CD8-positive, alpha-beta memory T cell (primary cell): ENCODE measurements at places on chromosomes 16 and 17.

DNA sequence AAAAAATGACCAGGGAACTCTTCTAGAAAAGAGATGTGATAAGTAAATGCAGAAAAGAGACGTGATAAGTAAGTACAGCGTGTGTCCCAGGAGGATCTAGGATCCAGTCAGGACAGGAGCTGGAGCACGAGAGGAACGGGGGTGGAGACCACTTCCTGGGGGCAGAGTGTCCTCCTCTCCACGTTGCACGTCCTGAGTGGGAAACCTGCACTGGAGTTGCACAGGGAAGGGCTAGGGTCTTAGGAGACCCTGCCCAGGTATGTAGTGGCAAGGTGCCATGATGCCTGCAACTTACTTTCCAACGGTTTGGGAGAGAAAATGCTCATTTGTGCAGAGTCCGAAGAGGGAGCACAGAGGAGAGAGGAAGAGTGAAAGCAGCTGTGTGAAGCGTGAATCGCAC is 55.8 kb downstream of the RNF213 start:
- no peak for DNase-seq

DNA sequence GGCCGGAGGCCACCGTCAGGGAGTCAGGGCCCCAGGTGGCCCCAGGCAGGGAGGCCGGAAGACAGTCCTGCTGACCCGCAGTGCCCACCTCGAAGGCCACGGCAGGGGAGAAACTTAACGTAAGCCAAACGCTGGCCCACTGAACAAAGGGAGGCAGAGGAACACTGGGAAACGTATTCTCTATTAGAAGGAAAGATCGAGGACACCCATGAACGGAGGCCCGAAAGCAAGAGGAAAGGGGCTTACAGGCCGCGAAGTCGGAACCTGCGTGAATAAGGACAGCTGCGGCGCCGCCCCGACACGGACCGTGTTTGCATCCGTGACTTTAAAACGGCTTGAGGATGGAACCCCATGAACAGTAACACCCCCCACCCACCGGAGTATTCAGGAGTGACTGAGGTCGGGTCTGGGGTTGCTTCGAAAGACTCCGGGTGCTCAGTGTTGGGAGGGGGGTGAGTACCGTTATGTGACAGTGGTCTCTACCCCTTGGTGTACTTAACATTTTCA is 102.4 kb upstream of the METRNL start:
- DNase-seq = no peak

- DNase-seq = no peak
Measured at GRCh38 chr16:85282842-85283241, 170.6 kb upstream of the CIBAR2 start.

DNA sequence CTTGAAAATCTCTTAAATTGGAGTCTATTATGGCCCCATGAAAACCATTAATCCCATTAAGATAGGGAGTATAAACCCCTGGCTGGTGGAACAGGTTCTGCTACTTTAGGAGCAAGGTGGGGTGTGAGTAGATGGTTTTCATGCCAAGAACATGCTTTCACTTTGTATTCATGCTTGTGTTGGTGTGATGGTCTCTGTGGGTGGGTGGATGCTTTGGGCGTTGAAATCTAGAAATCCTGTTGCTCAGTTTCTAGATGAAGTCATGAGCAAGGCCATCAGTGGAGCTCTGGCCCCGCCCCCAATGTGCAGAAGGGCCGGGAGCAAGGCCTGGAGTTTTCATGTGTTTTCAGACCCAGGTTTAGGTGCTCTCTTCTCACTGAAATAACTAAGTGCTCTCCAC is 20.1 kb downstream of the PLD6 start:
- DNase-seq = no peak

DNA sequence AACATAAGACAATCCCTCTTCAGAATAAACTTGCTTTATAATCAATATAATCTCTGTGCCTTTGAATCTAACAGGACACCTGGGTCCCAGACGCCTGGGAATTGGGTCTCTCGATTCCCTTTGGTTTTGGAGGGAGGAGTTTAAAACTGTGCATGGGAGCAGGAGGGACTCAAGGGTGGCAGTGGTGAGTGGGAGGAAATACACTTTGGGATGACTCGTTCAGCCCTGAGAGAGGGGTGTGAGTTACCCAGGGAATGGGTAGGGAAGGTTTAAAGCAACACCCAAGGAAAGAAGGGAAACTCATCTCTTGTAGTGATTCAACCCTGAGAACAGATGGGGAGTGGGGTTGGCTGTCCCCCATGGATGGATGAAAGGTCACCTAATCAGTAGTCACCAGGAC is 1.6 kb downstream of the RANGRF start:
- no peak for DNase-seq

DNA sequence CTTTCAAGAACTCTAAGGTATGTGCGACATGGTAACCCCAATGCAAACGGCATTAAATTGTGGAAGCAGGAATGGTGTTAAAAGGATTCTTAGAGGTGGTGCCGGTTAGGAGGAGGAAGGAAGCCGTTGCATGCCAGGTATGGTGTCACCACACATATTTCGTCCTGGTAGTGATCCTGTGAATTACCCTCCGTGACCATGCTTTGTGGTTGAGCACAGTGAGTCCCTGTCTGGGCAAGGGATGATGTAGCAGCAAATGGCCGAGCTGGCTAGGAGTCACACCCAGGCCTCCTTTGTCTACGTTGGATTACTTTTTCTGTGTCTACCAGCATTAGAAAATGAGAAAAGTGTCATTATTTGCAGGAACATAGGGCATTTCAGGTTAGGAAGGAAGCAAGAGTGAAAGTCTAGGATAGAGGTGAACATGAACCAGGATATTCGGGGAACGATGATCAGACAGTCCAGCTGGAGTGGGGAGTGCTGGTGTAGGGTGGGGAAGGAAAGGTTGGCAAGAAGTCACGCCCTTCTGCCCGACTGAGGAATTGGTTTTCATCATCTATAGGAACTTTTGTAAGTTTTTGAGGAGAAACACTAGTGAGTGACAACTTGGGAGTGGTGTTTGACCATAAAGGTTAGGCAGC is 123.5 kb downstream of the PRKCA start:
- DNase-seq = no peak

DNA sequence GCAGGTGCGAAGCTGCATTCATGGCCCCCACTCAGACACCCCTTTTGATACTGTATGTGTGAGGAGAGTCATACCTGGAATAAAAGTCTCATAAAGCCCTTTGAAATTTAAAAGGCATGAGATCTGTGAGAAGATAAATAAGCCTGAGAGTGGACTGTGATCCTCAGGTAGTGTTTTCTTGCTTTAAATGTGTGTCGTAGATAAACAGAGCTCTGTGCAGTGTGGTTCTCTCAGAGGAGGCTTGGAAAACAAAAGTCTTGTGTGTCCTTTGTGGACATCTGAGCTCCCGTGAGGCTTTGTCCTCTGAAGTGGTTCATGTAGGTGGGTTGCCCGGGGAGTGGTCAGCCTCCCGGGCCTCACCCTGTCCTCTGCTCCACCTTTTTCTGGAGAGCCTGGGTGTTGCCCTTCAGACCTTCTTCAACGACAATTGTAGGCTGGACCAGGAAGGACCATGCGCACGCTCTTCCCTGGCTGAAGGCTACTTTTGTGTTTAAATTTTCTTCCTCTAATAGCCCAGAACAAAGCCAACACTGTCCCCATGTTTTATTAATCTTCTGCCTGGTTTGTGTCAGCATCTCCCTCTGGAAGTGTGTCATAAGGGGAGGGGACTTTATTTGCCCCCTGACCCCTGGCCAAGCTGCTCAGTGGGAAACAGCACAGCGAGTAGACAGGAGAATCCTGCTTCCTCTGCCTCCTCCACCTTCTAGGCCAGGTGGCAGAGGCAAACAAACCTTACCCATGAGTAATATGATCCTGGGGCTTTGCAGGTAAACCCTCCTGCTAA is 151.2 kb downstream of the MSI2 start:
- DNase-seq = no peak

DNA sequence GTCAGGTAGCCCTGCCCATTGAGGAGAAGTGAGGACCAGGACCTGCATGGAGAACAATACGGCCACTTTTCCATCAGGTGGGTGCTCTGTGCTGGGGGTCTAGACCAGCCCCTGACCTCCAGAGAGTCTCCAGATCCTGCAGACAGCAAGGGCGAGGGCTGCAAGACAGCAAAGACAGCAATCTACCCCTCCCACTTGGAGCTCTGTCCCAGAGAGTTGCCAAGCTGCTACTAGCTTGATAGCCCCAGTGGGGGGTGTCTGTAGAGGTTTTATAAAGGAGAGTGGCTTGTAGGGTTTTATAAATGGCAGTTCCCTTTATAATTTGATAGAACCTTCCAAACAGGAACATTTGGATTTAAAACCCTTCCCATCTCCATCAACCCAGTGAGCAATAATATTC is 16.7 kb upstream of the SLFN11 start:
- DNase-seq = no peak

DNA sequence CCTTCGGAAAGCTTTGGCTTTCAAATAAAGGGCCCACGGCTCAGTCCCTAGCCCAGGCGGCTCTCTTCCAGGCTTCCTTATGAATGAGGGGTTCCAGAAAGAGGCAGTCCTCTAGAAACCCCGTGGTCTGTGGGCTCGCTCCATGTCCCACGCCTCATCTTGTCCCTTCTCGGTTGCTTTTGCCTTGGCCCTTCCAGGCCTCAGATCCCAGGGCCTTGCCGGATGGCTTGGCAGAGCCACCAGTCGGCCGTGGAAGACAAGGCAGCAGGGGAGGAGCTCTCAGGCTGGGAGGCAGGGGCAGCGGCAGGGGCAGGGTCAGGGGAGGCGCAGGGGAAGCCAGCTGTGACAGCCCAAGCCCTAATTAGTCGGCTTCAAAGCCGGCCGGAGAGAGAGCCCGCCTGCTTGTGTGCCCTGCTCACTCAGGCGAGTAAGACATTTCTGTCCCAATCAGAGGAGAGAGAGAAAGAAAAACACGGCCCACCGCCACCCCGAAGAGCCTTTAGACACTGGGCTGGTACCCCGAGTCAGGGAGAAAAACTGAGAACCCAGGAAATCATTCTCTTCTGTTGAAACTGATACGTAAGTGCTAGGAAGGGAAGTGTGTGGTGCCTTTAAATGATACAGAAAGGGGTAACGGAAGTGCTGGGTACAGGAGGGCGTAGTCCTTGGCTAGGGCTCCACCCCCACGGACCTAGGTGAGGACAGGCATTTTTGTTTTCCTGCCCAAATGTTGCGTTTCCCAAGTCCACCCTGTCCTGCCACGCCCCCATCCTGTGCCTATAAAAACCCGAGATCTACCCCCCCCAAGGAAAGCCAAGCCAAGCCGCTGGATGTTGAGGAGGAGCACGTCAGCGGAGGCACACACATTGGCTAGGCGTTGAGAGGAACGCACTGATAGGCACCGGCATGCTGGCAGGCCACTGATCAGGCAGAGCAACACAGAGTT is 27.8 kb upstream of the MEIOC start:
- DNase-seq = no peak

GRCh38 chr17:54901230-54901822 is 674 bp downstream of the TOM1L1 start:
- DNase-seq = no peak

DNA sequence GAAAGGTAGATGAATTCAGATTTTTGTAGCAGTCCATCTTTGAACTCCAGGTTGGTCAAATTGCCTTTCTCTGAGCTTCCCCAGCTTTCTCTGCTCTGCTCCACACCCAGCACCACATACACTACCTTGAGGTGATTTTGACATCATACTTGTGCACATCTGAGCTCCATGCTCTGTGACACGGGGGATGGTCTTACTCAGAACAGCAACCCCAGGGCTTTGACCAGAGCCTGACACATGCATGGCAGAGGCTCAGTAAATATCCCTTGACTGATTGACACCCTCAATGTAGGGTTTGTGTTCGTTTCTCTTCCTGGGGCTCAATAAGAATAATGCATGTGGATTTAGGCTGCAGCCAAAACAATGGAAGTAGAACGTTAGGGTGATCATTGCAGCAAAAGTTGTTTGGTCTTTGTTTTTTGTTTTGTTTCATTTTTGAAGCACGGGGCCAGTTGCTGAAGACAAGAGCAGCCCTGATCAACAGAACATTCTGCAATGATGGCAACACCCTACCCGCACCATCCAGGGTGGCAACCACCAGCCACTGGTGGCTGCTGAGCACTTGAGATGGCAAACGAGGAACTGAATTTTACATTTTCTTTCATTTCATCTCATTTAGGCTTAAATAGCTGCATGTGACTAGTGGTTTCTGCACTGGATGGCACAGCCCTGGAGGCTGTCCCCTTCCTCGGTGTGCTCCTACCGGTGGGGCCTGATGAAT is 224.8 kb upstream of the TNRC6C start:
- DNase-seq = no peak

- no peak for DNase-seq
Measured at GRCh38 chr17:32558997-32559650, 72.3 kb downstream of the CDK5R1 start.

DNA sequence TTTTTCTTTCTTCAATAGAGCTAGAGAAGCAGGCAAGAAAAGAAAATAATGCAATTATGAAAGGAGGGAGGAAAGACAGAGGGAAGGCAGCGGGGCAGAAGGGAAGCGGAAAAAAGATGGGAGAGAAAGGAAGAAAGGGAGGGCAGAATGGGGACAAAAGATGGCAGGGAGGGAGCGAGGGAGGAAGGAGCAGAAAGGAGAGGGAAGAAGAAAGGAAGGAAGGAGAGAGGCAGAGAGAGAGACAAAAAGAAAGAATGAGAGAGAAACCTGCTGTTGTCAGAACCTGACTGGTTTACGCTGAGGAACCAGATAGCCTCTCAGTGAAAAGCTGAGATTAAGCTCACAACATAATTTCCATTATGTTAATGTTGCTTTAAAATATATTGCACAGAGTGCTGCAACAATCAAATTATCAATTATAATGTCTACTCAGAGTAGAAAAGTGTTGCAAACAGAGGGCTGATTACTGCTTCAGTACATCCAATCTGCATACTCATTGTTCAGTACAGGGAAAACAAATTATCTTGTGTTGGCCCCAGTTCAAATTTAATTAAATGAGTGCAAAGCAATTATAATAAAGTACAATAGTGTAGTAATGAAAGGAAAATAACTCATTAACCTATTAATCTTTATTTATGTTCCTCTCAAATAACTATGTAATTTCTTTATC is 32.0 kb upstream of the TOX3 start:
- no peak for DNase-seq

DNA sequence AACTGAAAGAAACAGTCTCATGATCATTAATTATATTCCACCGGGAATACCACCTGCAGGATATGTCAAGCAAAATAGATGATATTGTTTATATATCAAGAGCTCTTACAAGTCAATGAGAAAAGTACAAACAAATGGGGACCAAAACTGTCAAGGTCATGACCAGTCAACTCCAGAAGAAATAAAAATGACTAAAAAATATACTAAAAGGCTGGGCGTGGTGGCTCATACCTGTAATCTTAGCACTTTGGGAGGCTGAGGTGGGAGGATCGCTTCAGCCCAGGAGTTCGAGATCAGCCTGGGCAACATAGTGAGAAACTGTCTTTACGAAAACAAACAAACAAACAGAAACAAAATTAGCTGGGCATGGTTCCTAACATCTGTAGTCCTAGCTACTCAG is 49.8 kb upstream of the SCNN1B start:
- DNase-seq = no peak

- DNase-seq = no peak
Measured at GRCh38 chr16:52450916-52451315, 96.0 kb downstream of the TOX3 start.

GRCh38 chr17:50765454-50766221 is 1.7 kb downstream of the ANKRD40CL start:
- no peak for DNase-seq

- DNase-seq = peak; percentile 42
Measured at GRCh38 chr16:50310308-50311133, 44.2 kb downstream of the ADCY7 start.

- DNase-seq = no peak
Measured at GRCh38 chr16:55651841-55652824, 3.7 kb upstream of the SLC6A2 start.

- DNase-seq = no peak
Measured at GRCh38 chr16:70480127-70481105, 26.0 kb downstream of the FCSK start.

GRCh38 chr17:2180768-2181167 is 122.8 kb downstream of the SMG6 start:
- DNase-seq = no peak

GRCh38 chr17:17443173-17443572 is 33.6 kb upstream of the MED9 start:
- no peak for DNase-seq
